ENCODE measurements at places on chromosomes 5 and 9.

- no peak for DNase-seq
These were observed 216.8 kb upstream of the RFX3 start for GRCh38 chr9:3742586-3742985.

DNA sequence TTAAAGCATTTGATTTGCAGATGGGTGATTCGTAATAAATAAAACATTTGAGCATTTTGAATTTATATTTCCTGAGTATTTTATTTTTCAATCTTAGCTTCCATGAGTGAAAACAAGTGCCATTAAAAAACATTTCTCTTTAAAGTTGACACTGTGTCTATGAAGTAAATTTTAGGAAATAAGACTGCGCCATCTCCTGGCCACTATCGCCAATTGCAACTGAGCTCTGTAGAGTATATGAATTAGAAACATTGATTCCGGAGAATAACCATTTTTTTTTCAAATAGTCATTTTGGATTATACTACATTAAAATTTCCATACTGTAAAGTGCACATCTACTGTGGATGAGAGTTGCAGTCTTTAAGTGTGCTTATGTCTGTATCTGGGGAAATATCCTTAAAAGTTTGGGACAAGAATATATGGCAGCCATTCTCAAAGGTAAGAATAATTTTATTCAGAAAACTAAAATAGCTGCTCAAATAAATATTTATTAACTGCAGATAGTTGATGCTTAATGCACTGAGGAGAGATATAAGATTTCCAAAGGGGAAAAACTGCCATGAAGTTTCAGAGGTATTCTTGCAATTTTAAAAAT, 5.9 kb downstream of the DMRTA1 start:
- DNase-seq, result peak; percentile 61

DNA sequence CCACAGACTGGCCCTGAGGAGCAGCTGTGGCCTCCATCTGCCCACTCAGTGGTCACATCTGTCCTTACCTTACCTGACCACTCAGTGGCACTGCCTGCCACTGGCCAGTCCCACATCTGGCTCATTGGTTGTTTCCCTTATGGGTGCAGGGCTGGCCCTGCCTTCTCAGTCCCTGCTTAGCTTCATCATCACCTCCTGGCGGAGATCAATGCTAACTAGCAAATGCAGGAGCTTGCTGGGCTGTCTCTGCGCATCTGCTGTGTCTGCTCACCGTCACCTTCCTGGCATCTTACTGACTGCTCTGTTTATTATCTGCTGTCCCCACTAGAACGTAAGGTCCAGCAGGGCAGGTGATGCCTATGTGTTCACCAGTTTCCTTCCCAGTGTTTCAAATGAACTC, 356.9 kb downstream of the SEMA5A start:
- no peak for DNase-seq

GRCh38 chr9:38445154-38446043, 21.1 kb upstream of the IGFBPL1 start:
- DNase-seq, result no peak

- peak; percentile 96 for DNase-seq
These were observed 12.2 kb downstream of the INVS start for GRCh38 chr9:100111235-100111634.

DNA sequence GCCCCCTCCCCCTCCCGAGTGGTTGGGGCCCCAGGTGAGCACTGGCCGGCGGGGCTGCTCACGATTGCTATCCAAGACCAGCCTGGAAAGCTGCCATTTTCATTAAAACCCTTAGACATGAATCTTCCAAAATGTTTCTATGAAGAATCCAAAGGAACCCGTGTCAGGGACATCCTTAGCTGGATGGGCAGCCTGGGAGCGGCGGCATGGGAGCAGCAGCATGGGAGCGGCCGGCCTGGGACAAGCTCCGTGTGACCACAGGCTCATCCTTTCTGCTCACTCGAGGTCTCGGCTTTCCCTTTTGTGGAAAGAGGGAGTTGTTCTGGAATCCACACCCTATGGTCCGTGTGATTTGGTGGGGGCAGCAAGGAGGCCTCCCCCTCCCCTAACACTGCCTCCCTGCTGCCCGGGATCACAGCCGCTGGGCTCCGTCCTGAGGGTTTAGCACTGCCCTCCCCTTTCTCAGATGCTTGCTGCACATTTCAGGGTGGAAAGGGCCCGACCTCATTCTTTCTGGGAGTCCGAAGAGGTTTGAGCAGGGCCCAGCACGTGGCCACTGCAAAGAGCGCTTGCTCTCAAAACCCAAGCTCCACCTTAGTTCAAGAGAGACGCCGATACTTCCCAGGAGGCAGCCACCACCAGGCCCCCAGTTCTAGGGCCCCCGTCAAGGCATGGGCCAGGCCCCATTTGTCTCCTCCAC, 127.7 kb downstream of the RXRA start:
- DNase-seq, result no peak

DNA sequence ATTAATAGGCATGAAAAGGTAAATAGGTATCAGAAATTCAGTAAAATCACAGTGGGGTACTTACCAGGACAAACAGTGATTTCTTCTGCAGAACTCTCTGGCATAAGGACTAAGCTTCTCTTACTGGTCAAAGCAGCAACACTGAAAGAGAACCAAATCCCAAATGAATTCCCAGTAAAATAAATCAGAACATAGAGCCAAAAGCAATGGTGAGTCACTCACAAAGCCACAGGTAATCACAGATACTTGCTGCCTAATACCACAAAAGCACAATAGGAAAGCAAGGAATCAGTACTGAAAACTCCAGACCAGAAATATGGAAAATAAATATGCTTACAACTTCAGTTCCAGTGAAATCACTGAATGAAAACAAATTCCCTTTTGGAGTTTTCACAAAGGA, 50.7 kb downstream of the UIMC1 start:
- DNase-seq, result peak; percentile 2

DNA sequence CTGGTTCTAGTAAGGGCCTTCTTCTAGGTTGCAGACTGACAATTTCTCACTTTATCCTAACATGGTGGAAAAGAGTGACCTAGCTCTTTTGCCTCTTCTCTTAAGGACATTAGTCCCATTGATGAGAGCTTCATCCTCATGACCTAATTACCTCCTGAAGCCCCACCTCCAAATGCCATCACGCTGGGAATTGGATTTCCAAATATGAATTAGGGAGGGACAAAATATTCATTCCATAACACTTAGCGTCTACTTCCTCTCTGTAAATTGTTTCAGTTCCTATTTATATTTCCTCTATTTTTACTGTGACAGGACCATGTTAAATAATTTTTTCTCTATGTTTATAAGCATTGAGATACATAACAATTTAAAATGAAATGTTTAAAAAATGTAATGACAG, 408.8 kb downstream of the CDH10 start:
- no peak for DNase-seq

DNA sequence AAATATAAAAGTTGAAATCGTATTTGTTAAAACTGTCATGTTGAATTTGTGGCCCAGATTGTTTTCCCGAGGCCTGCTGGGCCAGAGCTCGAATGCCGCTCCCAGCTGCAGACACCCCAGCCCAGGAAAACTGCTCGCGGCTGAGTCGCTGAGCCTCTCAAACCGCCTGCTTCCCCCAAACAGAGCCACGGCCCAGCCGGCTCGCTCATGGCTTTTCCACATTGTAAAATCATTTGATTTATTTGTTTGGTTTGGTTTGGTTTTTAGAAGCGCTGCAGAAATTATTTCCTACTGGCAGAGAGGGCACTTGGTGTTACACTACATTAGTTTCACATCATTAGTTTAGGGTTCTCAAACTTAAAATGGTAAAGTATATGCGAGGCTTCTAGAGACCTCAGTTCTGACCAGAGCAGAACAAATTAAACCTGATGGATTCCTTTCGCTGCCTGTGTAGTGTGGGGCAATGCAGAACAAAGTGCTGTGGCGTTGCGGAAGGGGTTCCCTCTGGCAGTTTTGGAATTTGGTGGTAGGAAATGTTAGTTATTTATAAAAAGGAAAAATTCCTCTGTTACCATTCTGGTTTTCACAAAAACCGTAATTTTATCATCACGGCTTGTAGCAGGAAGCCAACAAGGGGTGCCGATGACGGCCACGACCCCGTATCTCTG, 156.5 kb upstream of the PITX1 start:
- no peak for DNase-seq

GRCh38 chr9:129336601-129337331, 158.7 kb upstream of the IER5L start:
- no peak for DNase-seq

DNA sequence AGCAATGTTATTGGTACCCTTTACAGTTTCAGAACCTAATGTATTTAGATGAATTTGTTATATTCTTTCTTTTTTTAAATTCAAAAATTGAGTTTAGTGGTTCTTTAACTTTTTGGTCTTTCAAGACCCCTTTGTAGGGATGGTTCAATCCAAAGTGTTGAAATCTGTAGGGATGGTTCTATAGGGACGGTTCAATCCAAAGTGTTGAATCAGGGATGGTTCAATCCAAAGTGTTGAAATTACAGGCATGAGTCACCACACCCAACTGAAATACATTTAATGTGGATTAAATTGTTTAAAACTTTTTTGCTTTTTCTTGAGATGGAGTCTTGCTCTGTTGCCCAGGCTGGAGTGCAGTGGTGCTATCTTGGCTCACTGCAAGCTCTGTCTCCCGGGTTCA, 30.6 kb downstream of the SNX2 start:
- peak; percentile 7 for DNase-seq

GRCh38 chr9:138049085-138049778, 171.7 kb downstream of the CACNA1B start:
- DNase-seq, result no peak

- DNase-seq, result no peak
These were observed 44.0 kb downstream of the OTULIN start for GRCh38 chr5:14708551-14708950.

DNA sequence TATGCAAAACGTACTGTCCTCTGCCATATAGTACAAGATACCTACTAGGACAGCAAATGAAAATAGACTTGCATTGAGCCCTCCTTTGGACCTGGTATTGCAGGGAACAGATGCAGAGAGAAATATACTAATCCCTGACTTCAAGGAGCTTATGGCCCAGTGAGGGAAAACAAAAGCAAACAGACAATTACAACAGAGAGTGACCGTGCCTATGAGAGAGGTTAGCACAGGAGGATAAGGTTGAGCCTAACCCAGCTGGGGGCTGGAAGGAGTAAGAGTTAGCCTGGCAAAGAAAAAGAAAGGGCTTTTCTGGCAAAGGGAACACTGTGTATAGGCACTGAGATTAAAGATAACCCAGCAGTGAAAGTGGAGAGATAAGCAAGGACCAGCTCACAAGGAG, 5.5 kb downstream of the CDC26 start:
- DNase-seq, result no peak

DNA sequence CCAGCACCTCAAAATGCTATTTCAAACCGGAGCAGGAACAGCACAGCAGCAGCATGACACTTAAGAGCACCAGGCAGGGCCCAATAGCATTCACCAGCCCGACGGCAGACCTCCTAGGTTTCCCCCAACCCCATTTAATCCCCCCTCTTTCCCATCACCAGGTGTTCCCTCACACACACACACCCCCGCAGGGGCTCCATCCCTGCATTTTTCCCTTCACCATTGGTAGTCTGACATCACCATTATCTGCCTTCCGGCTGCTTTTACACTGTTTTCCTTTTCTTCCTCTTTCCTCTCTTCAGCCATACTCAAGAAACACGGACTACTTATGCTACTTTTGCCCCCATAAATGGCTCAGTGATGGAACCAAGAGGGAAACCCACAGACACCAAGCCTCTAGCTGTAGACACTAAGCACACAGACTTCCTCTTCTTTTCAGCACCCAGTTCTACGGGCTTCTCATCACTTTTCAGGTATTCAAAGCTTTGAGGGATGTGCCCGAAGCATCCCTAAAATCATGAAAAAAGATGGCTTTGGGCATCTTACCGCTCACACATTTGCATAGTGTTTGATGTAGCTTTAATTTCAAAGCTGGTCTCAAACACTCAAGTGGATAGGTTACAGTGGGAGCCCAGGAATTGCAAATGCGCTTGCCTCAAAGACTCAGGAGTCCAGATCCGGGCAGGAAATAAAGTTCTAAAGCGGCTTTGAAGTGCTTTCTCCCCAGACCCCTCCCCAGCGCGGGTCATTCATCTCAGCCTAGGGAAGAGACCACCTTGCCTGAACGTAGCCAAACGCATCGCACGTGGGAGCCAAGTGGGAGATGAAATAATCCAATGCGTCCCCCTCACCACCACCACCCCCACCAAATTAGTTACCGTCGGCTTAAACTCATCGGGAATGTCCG, 141.5 kb downstream of the TSSK1B start:
- no peak for DNase-seq

DNA sequence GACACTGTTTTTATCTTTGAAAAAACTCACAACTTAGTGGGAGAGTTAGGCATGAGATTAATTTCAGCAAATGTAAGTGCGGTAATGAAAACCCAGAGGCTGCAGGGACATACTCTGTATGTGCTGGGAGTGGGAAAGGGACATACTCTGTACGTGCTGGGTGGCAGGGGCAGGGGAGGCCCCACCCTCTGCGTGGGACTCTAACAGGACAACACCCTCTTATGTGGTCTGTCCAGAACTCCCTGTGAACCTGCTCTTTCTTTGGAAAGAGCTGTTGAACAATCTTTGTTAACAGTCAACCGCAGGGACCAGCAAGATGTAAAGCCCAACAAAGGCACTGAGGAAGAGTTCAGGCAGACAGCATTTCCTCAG, 2.4 kb downstream of the MLANA start:
- no peak for DNase-seq

- DNase-seq, result no peak
These were observed 36.0 kb downstream of the FAM78A start for GRCh38 chr9:131240047-131240921.

DNA sequence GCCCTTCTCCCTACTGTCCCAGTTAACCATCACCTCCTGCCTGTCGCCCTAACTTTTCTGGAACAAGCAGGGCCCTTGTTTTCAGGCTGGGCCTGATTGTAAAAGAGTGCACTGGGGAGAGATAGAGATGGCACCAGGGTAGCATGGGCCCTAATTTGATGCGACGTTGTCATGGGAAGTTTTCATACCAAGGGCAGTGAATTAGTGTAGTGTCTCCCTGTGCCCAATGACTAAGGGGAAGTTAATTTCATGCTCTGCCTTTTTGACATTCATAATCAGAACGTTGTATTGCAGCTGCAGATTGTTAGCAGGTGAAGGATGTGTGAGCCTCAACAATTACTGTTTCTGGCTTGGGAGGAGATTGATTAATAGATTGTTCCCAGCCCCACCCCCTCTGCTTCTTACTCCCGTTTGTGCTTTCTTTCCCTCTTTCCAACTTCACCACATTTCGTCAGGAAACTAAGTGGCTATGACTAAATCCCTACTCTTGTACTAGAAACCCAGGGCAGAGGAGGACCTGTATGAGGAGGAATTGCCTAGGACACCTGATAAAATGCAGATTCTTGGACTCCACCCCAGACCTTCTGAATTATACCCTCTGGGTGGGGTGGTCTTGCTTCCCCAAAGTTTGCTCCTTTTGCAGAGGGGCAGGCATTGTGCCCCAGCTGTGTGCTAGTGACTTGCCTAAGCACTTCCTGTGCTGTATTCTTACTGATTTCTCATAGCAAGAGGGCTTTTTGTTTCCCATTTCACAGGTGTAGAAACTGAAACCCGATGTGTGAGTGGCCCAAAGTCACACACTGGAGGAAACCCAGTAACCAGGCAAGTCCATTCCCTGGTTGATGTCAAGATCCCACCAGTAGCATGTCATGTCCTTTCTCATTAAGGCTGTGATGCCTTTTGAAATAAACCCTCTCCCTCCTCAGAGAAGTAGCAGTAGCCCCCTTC, 56.3 kb downstream of the DAB2IP start:
- DNase-seq, result no peak
